AG08396 (cell line): ENCODE measurements at places on chromosomes 6 and 20.
A peak's percentile ranks its signal among the peaks of the same experiment; 100 is the strongest.

- DNase-seq, result no peak
These were observed 98.8 kb upstream of the NXT1 start for GRCh38 chr20:23251779-23252178.

- DNase-seq, result no peak
These were observed 286.2 kb downstream of the ESR1 start for GRCh38 chr6:152093711-152094110.

- DNase-seq, result no peak
These were observed 111.0 kb upstream of the TMEM181 start for GRCh38 chr6:158448856-158449255.

GRCh38 chr6:89834884-89835792 is 5.5 kb downstream of the CASP8AP2 start:
- DNase-seq, result no peak

DNA sequence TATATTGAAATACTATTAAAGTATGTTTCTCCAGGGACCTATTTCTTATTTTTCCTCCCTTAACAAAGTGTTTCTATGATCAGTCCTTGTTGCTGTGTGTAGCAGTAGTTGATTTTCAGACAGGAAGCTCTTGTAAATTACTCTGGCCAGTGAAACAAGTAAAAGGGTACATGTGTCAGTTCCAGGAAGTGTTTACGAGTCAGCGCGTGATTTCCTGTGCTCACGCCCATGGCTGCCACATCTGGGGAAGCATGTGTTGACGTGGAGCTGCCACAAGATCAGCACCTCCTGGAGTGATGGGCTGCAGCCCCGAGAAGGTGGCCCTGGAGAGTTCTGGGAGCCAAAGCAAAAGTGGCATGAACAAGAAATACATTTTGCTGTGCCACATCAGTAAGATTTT is 38.6 kb upstream of the GGTLC1 start:
- DNase-seq, result no peak

GRCh38 chr20:43492101-43492500 is 15.4 kb upstream of the L3MBTL1 start:
- DNase-seq, result no peak

DNA sequence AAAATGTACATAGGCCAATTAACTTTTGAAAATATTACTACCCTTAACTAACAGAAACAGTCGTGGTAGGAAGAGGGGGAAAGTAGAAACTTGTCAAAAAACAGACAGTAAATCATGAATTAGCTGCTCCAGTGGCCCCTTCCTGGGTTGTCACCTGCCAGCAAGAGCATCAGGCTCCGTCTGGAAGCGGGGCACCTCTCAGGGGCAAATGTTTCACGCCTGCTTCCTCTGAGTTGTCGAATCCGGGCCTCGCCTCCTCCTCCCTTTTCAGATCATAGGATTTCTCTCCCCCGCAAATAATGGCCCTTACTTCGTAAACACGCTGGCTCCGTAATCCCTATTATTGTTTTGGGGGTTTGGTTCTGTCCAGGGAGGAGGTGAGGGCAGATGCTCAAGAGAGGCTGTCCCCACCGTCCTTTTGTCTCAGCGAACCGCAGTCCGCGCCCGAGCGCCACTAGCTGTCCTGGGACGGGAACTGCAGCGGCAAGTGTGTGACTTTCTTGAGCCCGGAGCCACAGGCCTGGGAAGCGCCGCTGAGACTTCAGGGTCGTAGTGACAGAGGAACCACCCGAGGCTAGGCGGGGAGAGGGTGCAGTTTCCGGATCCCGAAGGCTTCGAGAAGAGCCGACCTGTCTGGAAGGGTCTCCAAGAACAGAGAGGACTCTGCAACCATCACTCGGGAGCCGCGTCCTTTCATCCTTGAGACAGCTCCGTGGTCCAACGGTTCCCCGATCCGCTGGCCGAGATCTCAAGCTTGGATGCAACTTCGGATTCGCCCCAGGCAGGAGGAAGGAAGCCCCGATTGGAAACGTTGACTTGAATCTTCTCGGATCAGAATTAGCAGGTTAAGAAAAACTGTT is 214.5 kb upstream of the ZNF184 start:
- peak; percentile 78 for DNase-seq

DNA sequence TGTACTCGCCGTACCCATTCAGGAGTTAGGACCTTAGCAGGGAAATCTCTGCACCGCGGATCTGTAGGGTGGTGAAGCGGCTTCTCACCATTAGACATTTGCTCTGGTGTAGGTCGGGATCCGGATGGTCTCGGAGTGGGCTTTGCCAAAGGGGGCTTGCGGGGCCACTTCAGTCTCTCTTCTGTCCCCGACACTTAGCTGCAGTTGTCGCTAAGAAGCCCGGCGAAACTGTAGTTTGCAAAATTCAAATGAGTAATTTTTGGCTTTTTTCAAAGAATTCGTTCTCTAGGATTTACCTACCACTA is 433 bp downstream of the QRSL1 start:
- peak; percentile 35 for DNase-seq

DNA sequence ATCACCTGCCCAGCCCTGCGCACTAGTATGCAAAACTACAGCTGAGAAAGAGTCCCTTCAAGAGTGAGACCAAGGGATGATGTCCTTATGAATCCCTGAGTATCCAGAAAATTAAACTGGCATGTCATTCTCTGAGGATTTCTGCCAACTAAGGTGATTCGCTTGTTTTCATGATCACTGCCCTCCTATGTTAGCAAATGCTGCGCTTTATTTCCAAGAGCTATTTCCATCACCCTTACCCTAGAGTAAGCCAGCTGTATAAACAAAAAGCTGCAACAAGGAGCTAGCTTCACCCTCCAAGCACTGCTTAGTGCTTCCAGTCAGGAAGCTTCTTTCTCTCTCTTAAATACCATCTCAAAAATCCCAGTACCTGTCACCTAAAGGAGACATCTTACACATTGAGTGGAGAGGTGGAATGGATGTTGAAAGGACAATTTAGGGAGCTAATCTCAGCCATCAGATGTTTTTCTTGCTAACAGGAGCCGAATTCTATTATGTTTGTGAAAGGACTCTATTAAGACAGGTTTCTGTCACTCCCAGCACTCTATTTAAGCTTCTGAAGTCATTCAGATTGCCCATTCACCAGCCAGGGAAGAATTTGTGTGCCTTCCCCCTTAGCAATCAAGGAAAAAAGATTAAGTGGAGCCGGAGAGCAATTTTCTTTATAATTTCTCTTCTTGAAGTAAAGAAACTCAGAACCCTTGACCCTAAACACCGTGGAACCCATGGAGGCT is 322.2 kb downstream of the NRN1 start:
- DNase-seq, result no peak

DNA sequence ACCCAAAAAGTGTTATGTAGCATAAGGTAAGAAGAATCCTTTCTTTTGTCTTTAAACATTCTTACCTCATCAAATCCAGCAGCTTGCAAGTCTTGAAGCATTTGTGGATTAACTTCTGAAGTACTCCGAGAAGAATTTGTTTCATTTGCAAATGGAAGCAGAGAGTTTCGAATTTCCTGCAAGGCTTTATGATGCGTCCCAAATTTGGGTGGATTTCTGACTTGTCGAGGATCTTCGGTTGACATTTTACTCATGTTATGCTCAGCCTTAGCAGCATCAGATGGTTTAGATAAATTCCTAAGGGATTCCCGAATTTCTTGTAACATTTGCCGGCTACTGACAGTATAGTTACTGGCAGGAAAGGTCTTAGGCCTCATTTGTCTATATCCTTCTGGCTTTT is 16.2 kb downstream of the LATS1 start:
- DNase-seq, result peak; percentile 10

GRCh38 chr20:31923388-31924331 is 28.2 kb downstream of the PDRG1 start:
- no peak for DNase-seq

DNA sequence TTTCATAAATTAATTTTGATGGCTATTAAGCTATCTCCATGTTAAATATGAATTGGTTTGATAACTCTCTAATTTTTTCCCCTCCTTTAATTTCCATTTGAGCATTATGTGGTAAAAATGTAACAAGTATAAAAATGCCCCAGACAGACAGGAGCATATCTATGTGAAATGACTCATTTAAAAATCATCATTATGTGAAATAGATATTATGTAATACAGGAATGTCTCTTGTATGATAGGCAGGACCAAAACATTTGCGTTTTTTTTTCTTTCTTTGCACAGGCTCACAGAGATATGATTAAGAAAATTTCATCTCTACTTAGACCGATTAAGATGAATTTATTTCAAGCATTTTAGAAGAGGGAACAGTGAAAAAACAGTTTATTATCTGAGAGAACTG is 95.8 kb downstream of the AKAP7 start:
- no peak for DNase-seq

GRCh38 chr6:12450467-12450866 is 160.3 kb downstream of the EDN1 start:
- DNase-seq, result no peak

GRCh38 chr20:58981628-58982364 is 740 bp downstream of the NELFCD start:
- no peak for DNase-seq

DNA sequence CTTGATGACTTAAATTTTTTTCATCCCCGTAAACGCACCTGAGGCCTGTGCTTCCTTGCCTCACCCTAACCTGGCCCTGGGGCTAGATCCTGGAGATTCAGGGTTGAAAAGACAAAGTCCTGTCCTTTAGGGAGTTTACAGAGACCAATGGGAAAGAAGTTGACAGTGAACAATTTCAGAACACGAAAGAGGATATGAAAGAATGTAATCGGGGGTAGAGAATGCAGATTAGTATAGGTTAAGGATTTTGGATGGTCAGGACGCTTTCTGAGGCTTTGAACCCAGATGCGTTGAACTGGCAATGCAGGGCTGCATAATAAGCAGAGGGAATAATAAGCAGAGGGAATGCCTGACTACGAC is 1.7 kb upstream of the FBXO5 start:
- DNase-seq, result no peak

GRCh38 chr6:21710908-21711627 is 117.5 kb downstream of the SOX4 start:
- DNase-seq, result no peak

DNA sequence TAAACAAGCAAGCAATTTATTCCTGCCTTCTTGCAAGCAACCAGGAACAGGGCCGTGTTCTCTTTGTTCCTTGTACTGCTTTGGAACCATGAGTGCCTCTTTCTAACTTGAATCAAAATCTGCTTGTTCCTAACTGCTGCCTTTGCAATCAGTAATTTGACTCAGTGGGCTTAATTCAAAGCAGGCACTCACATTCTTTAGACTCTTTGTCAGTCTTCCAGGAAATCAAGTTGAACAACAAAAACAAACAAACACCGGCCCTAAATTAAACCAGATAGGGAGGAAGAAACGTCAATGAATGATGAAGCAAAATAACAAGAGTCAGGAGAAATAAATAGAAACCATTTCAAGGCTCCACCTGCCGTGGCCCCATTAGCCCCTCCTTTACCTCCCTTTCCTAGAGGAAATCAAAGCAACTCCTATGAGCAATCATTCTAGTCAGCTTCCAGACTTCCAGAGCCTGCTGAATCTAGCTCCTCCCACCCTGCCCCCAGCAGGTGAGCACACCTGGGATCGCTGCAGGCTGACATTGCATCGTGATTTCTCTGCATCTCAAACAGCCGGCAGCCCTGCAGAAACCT is 582.2 kb upstream of the FLRT3 start:
- DNase-seq, result no peak

- no peak for DNase-seq
These were observed 58.8 kb upstream of the MOCS1 start for GRCh38 chr6:39992861-39993622.

DNA sequence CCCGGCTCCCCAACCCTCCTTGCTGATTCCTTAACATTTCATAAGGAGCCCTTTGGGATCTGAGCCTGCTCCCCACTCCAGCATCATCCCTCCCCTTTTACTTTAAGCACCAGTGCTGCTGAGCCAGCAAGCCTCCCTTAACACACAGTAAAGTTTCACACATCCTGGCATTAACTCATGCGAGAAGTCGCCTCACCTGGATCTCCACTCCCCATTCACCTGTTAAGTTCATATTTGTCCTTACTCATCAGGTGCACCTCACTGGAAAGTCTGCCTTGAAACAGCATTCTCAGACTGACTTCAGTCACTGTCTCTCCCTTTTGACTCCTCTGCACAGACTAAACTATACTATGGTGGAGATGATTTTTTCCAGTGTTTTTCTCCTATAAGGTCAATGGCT is 47.8 kb upstream of the MAP7 start:
- no peak for DNase-seq

- no peak for DNase-seq
These were observed 138.9 kb upstream of the TMEM170B start for GRCh38 chr6:11398451-11399326.

DNA sequence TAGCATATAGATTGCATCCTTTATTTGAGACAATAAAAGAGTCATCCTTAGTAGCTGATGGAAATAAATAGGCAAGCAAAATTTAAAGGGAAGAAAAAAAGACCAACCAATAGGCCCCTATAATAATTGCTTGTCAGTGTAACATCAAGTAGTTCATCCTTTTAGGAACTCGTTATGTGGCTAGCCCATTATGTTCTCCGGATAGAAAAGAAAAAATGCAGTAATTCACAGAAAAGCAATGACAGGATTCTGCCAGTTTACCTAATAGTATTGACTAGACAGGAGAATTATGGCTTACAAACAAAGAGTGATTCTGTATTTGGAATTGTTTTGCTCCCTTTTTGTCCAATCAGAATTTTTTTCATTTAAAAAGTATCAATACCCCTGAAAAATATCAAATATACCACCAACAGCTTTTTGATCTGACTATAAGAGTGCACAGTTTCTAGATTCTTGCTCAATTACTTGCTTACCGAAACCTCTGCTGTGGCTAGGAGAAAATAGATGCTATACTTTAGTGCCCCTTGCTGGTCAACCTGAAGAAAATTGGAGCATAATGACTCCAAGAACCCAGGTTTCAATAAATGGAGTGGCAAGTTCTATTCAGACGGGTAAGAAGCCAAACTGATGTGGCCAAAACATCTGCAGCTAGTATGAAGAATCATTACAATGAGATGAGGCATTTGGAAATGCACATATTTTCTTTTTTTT is 91.5 kb upstream of the SASH1 start:
- peak; percentile 25 for DNase-seq

GRCh38 chr20:29472606-29473005 is 1784.9 kb upstream of the DEFB115 start:
- no peak for DNase-seq

- peak; percentile 53 for DNase-seq
These were observed 251.1 kb upstream of the TBX18 start for GRCh38 chr6:85015396-85015990.
